ENCODE measurements at places on chromosomes 2 and 18.

DNA sequence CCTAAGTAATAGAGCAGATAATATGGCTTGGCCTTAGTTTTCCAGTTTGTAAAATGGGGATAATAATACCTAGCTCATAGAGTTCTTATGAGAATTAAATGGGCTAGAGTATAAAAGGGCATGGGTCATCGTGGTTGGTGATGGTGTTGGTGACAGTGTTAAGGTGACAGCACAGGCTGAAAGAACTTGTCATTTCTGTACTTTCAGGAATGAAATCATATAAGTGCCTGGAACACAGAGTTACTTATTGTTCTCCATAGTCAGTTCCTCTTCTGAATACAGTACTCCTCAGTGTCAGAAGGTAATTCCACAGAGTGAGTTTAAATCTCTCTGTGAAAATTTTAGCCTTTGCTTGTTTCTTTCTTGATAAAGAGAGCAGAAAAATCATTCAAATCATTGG is 42.4 kb downstream of the KIF5C start:
- DNase-seq: no peak

DNA sequence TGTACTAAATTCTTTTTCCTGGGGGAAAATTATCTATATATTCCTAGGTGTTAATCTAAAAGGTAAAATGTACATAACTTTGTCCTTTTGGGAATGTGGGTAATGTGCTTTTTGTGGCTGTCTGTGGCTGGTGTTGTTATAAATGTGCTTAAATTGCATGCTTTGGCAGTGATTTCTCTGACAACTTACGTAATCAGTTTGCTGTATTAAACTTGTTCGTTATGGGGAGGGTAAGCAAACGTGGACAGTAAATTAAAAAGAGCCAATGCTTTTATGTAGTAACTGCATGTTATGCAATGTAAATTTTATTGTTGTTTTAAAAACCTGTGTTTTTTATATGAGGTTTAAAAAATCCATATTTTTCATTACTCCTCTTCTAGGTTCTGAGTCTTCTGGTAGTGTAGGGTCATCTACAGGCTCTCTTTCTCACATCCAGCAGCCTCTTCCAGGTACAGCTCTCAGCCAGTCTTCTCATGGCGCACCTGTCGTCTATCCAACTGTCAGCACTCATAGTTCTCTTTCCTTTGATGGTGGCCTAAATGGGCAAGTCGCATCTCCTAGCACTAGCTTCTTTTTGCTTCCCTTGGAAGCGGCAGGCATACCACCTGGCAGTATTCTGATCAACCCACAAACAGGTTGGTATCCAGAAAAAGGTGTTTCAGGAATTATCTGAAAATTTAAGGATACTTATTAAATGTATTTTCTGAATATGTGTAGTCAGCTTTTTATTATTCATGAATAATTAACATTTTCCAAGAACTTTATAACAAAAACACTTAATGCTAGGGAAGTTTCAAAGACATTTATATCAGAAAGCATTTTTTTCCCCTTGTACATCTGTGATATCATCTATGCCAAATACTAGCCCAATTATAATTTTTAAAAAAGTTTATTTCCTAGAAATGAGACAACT is 100.2 kb upstream of the UBXN4 start:
- no peak for DNase-seq

DNA sequence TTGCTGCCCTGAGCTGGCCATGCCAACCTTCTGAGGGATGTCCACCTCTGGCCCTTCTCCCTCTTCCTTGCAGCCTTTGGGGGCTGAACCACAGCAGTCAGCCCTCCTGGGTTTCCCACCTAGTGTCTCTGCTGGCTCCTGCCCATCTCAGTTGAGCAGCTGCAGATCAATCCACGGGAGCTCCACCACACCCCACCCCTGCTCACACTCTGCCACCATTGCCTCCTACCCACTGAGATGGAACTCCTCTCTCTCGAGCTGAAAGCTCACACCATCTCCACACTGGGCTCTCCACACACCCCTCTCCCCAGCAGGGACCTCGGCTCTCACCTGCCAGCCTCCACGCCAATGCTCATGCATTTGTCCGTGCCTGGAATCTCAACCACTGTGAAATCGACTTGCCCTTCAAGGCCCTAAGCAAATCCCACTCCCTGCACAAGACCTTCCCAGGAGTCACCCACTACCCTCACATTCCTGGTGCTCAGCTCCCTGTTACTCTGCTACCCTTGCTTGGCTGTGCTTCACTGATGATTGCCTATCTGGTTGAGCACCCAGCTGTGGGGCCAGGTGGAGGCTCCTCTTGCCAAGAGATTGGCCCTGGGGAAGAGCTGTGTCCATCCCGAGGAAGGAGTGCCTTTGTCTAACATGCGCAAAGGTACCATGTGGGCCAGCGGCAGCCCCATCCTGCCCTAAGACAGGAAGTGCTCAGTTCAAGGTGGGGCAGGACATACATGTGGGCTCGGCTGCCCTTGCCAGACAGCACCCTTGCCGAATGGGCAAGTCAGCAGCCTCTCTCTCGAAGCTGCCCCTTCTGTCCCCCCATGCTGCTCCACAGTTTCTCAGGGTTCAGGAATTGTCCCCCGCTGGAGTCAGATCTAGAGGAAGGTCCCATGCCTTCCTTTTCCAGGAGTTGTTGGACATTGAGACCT is 208.7 kb downstream of the CYP26B1 start:
- no peak for DNase-seq

DNA sequence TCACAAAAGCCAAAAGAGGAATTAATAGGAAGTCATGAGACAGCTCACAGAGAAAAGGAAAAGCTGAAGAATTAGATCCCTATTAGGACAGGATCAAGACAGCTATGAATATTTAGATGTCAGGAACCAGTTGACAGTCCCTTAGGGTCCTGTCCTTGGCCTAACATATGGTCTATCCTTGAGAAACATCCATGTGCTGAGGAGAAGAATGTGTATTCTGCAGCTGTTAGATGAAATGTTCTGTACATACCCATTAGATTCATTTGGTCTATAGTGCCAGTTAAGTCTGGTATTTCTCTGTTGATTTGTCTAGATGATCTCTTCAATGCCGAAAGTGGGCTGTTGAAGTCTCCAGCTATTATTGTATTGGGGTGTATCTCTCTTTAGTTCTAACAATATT is 37.6 kb upstream of the SLC40A1 start:
- DNase-seq: no peak

GRCh38 chr2:26269571-26270158 is 24.9 kb downstream of the HADHB start:
- peak; percentile 84 for DNase-seq

DNA sequence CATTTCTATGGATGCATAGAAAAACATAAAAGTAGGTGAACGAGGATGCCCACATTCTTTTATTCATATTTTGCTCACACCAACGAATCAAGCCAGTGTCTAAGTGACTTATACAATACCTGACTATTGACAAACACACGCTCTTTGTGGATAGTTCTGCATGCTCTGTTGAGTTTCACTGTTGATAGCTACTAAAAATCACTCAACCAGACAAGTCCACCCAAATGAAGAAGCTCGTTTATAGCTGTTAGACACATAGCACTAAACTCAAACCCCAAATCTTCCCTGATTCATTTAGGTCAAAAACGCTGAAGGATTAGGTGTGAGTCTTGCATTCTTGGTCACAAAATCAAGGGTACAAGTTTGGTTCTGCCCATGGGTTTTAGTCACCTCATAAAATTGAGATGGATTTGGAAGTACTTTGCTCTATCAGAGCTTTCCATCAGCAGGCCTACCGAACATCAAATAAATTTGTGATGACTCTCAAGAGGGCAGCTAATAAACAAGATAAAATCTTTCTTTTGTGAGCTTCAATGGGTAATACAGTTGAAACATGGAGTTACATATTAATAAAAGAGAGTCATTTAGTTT is 92.7 kb upstream of the ETAA1 start:
- no peak for DNase-seq

DNA sequence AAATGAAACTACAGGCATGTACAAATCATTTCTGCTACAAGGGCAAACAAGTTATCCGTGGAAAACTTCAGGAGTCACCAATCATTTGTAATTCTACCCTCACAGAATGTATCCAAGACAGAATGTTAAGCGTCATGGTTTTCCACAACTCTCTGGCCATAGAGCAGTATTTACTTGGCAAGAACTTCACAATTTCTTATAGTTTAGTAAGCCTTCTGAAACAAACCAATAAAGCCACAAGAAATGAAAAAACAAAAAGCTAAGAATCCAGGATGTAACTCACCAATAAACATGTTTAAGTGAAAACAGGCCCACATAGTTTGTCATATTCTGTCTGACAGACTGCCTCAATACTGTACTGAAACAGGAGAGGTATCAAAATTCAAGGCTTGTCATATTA is 70.3 kb downstream of the LNPK start:
- no peak for DNase-seq

- DNase-seq: no peak
Measured at GRCh38 chr2:150555611-150556356, 68.3 kb upstream of the RND3 start.

- peak; percentile 13 for DNase-seq
Measured at GRCh38 chr18:22223254-22223964, 54.0 kb downstream of the GATA6 start.

- no peak for DNase-seq
Measured at GRCh38 chr2:228698963-228699362, 517.5 kb upstream of the SPHKAP start.

DNA sequence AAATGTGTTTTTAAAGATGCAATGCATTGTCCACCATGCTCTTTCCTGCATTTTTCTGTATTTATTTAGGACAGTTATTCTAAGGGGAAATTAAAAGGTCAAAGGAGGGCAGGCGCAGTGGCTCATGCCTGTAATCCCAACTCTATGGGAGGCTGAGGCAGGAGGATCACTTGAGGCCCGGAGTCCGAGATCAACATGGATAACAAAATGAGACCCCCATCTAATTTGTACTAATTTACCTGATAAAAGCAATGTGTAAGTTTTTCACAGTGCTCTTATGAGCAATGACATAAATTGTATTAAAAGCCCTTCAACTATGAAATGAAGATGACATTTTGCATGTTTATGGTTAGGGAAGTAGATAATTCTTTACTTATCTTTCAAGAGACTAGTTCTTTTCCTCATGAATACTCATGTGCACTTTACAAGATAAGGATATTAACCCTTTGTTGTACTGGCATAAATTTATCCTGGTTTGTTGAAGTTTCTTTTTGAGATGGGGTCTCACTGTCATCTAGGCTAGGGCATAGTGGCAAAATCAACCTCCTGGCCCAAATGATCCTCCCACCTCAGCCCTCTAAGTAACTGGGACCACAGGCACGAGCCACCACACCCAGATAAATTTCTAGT is 9.7 kb downstream of the HSBP1L1 start:
- DNase-seq: no peak

- DNase-seq: peak; percentile 65
Measured at GRCh38 chr2:186590759-186591505, 1.1 kb downstream of the ITGAV start.

DNA sequence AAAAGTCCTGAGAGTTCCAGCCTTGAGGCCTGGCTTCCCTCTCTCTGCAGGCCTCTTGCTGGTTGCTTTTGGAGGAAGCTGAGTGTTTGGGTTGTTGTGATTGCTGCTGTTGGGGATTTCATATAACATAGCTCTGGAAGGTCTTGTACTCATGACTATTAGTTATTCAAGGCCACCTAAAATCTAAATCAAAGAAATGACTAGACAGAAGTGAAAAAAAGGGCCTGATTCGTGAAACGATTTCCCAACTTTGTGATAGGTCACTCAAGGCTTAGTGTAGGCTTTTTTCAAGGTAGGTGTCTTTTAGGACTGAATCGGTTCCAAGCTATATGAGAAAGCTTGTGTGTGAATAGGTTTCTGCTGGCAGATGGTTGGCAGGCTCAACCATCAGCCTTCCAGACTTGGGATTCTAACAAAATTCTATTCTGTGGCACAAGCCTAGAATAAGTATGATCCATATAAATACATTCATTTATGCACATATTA is 164.4 kb downstream of the FMNL2 start:
- peak; percentile 76 for DNase-seq

DNA sequence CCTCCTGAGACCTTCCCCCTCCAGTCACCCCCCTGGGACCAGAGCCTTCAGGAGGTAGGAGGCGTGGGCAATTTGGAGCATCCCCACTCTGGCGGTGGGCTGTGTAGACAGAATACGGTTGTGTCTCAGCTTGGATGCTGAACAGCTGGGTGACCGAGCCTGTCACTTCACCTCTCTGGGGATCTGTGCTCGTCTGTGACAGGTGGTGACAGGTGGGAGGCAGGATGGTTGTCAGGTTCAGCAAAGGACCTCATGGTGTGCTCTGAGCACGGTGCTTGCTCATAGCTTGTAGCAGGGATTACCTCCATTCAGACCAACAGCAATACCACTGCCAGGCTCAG is 186.5 kb upstream of the HS6ST1 start:
- no peak for DNase-seq

- no peak for DNase-seq
Measured at GRCh38 chr2:130834091-130834930, 2.4 kb upstream of the ARHGEF4 start.

DNA sequence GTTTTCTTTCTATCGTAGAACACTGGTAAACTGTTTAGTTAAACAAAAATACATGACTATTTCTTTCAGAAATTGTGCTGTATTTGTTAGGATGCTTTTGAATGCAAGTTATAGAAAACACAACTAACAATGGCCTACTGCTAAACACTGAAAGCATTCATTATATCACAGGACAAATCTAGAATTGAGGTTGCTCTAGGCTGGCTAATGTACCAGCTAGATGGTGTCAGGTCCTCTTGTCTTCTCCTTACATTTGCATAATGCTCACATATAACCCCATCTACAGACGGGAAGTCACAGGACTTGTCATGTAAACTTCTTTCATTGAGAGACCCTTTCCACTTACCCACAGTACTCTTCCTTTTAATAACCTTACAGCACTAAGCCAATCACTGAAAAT is 586.8 kb downstream of the DSC3 start:
- DNase-seq: no peak

DNA sequence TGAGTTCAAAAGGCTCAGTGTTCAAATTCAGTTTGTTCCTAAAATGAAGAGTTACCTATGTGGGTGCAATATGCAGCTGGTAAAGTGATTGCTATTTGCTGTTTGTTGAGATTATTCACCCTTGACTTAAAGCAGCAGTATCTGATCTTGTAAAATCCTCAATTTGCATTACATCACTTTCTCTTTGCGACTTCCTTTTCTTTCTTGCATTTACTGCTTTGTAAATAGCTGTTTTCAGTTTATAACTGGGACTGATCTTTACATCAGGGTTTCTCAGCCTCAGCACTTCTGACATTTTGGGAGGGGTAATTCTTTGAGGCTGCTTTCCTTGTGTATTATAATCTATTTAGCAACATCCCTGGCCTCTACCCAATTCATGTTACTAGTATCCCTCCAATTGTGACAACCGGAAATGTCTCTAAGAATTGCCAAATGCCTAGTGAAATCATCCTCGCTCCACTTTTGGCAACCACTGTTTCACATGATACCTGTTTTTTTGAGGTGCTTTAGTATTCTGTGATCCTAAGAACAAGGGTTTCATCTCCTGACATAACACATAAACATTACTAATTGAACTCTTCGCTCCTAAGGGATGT is 12.1 kb upstream of the ERCC3 start:
- peak; percentile 68 for DNase-seq

GRCh38 chr2:238914648-238915015 is 66.7 kb downstream of the TWIST2 start:
- DNase-seq: no peak

Measured in inflammatory macrophage treated with lipopolysaccharide for 4 hours (primary cell).